Ovary (tissue), 10 donors: ENCODE measurements at places on chromosomes 6 and 20. TPM values are rescaled to one million over a fixed set of nuclear protein-coding genes. Genes with fewer than 3 reads are reported as not detected.

Gene RGL2
- polyA plus RNA-seq: 66.0 TPM

Gene LY86
- 2.4 TPM for polyA plus RNA-seq

Gene PTGIS
- polyA plus RNA-seq: 42.4 TPM

Gene NNAT
- polyA plus RNA-seq: 0.69 TPM

Gene UBE3D
- polyA plus RNA-seq: 3.3 TPM

Gene SIRT5
- 19.1 TPM for polyA plus RNA-seq

Gene PGC
- polyA plus RNA-seq: 0.81 TPM

Gene FOXS1
- polyA plus RNA-seq: 5.0 TPM

Gene HLA-G
- 0.23 TPM for polyA plus RNA-seq
